ENCODE measurements at places on chromosomes 7 and 10.

DNA sequence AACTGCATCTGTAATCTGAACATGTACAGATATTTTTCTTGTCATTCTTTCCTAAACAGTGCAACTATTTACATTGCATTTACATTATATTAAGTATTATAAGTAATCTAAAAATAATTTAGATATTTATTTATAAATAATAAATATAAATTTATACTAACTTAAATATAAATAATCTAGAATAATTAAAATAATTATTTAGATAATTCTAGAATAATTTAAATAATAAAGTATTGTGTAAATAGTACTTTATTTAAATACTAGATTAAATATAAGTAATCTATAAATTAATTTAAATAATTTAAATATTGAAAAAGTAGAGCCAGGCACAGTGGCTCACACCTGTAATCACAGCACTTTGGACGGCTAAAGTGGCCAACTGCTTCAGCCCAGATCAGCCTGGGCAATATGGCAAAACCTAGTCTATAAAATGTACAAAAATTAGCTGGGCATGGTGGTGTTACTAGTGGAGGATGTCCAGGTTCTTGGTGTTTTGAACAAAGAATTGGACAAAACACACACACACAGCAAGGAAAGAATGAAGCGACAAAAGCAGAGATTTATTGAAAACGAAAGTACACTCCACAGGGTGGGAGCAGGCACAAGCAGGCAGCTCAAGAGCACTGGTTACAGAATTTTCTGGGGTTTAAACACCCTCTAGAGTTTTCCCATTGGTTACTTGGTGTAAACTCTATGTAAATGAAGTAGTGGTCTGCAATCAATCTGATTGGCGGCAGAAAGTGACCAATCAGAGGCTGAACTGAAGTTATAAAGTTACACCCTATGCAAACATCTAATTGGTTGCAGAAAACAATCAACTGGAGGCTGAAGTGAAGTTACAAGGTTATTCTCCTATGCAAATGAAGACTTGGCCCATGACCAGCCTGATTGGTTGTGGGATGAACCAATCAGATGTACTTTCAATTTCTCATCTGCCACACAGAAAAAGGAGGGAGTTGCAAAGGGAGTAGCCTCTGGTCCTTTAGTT lies 100.2 kb upstream of the SP4 start:
- no peaks in the 10 kb centered on the region for H3K27me3 ChIP-seq
- H3K4me1 ChIP-seq = no peaks in the 10 kb centered on the region

DNA sequence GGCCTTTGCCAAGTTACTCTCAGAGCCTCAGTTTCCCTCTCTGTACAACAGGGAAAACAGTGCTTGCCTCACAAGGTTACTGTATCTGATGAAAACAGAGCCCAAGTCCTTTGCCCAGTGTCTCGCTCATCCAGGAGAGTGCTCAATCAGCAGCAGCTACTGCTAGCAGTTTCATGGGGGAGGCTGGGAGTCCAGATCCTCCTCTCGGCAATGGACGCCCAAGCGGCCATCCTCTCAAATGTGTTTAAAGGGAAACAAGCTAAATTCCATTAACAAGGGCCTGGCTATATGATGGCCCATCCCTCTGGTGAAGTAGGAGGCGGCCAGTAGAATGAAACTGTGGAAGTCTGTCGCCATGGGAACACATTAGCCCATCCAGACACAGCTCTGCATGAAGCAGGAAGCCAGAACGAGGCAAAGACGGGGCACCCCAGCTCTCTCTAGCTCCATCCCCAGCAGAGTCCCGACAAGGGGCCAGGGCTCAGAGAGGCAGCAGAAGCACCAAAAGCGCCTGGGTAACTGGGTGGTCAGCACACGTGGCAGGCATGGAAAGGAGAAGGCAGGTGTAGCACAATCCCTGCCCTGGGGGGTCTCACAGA lies 35.2 kb downstream of the FAM53B start:
- no peak overlapping the region for H3K27ac ChIP-seq
- DNase-seq = no peak
- no peak overlapping the region for H3K4me3 ChIP-seq
- no peaks in the 10 kb centered on the region for H3K27me3 ChIP-seq
- H3K4me1 ChIP-seq = no peaks in the 10 kb centered on the region

GRCh38 chr10:30433306-30433729 lies 666 bp upstream of the MAP3K8 start:
- H3K27ac ChIP-seq = peak overlapping the region; percentile 100
- H3K27me3 ChIP-seq = no peaks in the 10 kb centered on the region
- H3K4me1 ChIP-seq = no peaks in the 10 kb centered on the region
- no peaks in the 10 kb centered on the region for H3K36me3 ChIP-seq

DNA sequence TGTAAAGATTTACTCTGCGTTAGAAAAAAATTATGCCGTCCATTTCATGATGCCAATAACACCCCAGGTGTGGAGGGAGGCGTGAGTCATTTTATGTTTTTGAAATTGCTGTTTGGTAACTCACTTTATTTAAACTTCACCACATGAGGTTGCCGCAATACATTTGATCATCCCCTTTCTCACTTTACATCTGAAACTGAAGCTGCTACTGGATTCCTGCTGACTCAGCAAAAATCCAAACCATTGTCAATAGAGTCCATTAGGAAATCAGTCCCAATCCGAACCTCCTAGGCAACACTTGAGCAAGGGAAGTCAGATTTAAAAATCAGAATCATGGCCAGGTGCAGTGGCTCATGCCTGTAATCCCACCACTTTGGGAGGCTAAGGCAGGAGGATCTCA lies 136.6 kb upstream of the SVIL start:
- no peak for DNase-seq
- no peaks in the 10 kb centered on the region for H3K27me3 ChIP-seq
- H3K27ac ChIP-seq = no peak overlapping the region

DNA sequence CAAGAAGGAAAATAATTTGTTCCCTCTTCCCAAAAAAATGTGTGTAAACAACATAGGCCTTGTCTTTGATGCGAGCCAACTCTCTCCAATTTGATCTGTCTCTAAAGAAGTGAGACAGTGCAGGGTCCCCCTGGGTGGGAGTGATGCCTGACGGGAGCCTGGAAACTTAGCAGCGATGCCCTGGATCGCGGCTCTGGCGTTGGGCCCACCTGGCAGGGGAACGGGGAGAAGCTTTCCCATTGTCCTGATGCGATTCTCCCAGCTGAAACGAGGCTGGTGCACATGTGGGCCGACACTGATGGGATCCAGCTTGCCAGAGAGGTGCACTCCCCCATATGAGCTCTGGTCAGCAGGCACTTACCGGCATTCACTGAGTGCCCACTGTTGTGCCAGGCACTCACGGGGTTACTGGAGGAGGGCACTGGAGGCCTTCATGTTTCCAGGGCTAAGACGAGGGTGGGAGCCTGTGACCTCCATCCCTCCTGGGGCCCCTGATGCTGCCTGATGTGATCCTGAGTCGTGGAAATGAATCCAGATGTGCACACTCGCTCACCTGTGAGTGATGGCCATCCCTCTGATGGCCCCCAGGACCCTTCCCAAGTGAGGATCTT lies 132.8 kb downstream of the PTPN20 start:
- H3K27me3 ChIP-seq = no peaks in the 10 kb centered on the region
- H3K4me1 ChIP-seq = no peaks in the 10 kb centered on the region
- no peak overlapping the region for H3K4me3 ChIP-seq
- no peaks in the 10 kb centered on the region for H3K36me3 ChIP-seq
- DNase-seq = peak; percentile 49

Measured in aorta (tissue), 5 donors.